Activated CD4-positive, alpha-beta T cell treated with anti-CD3 and anti-CD28 coated beads for 48 hours (primary cell): ENCODE measurements at places on chromosomes 3 and 15.

- no peak for DNase-seq
Observed at GRCh38 chr3:11953778-11954177, 50.4 kb upstream of the SYN2 start.

DNA sequence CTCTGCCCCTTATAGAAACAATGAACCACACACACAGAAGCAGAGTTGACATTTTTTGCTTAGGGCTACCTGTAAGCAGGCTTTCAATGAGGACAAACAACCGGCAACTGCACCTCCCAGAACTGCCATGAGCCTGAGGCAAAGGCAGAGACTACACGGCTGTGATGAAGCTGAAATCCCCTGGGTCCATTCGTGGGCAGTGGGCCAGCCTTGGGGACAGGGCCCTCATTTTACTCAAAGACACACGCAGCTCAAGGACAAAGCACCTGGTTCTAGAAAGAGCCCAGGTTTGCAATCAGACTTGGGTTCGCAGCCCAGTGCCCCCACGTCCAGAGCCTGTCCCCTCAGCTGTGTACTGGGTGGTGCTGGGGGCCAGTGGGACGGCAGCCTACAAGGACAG is 17.9 kb downstream of the FAM174B start:
- no peak for DNase-seq

GRCh38 chr3:11600501-11601282 is 43.0 kb downstream of the VGLL4 start:
- no peak for DNase-seq

- no peak for DNase-seq
Observed at GRCh38 chr3:43411429-43411828, 125.1 kb downstream of the SNRK start.

DNA sequence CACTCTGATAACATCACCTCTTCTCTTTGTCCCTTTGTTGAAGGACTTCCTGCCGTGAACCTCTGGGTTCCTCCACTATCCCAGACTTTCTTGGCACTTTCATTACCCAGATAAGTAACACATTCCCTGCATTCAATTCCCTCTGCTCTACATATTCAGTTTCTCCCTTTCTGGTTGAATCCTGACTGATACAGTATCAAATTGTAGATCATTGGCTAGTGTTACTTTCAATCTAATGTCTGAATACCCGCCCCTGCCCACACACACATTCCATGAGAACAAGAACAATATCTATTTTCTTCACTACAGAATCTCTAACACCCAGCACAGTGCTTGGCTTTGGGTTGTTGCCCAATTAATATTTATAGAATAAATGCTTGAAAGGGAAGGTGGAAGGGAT is 163.5 kb downstream of the ABHD5 start:
- no peak for DNase-seq

DNA sequence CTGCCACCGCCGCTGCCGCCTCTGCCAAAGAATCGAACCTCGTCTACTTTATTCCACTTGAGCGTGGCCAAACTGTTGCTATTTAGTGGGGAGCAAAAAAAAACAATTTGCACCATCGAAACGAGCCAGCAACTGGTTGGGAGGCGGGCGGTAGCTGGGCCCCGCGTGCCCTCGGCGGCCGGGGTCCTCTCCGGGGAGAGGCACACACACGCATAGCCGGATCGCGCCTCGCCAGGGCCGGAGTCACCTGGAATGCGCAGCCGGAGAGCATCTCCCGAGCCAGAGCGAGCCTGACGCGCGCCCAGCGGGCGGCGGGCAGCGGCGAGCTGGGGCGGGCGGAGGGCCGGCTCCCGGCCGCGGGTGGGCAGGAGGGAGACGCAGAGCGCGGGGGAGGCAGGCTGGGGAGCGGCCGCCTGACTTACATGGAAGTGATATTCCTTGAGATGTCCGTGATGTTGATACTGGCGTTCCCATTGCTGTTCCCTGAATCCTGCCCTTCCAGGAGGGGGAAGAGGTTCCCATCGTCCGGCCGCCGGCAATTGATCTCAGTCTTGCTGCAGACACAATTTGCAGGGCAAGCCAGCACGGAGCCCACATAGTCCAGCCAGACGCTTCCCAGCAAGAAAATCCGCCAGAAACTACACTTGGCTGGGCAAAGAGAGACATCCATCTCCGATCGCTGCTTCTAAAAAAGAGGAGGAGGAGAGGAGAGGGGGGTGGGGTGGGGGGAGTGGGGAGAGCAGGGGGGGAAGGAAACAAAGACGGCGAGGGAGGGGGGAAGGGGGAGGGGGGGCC is 858 bp downstream of the NTRK3 start:
- no peak for DNase-seq

- DNase-seq = no peak
Observed at GRCh38 chr15:74336061-74337005, 31.1 kb downstream of the CYP11A1 start.

DNA sequence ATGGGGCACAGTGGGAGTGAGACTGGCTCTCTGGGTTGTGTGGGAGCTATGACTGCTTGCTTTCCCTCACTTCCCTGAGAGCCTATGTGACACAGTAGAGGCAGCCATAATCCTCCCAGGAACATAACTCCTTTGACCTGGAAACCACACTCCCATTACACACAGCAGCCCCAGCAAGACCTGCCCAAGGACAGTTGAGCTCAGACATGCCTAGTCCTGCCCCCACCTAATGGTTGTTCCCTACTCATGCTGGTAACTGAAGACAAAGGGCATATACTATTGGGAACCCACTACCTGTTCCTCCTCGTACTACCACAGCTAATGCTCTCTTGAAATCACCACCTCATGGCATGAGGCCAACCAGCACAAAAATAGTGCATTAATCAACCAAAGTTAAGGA is 550.4 kb upstream of the ARPP21 start:
- no peak for DNase-seq

DNA sequence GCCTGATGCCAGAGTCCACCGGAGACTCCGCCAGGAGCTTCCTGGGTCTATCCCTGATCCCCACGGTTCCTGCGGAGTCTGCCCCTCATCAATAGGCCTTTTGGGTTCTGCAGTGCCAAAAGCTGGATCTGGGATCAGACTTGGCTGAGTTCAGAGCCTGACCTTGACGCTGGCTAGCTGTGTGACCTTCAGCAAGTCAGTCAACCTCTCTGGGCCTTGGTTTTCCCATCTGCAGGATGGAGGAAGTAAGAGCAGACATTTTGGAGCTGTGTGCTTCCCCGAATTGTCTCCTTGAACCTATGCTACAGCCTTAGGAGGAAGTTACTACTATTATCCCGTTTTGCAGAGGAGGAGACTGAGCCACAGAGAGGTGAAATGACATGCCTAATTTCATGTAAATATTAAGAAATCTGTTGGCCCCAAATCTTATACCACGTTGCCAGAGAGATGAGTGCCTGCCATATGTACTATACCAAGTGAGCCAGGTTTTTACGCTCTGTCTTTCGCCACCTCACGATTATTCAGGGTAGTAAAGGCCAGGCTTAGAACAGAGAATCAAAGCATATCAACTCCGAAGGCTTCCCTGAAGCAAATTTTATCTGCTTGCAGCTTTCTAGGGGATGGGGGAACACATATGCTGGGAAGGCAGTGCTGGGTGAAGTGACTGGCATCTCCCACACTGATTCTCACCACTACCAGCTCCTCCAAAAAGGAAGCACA is 112.5 kb downstream of the SRGAP3 start:
- no peak for DNase-seq

GRCh38 chr3:100207886-100208285 is 52.9 kb upstream of the TBC1D23 start:
- no peak for DNase-seq

DNA sequence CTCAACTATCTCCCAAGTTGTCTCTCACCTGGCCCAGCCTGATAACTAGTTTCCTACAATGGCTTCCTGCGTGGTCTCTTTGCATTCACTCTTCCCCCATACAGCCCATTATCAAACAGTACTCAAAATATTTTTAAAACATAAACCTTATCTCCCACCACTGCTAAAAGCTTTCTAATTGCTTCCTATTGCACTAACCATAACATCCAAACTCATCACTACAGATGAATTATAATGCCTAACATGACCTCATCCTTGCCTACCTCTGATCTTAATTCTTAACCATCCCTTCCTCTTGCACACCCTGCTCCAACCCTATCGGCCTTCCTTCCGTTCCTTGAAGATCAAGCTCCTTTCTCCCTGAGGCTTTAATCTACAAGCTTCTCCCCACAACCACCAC is 17.0 kb downstream of the ACAP2 start:
- no peak for DNase-seq
